ENCODE measurements at places on chromosomes 7 and 10.

- no peak for DNase-seq
Observed at GRCh38 chr7:90488220-90488619, 18.8 kb downstream of the PTTG1IP2 start.

GRCh38 chr10:98417481-98417959 lies 2.5 kb upstream of the PYROXD2 start:
- DNase-seq: no peak

DNA sequence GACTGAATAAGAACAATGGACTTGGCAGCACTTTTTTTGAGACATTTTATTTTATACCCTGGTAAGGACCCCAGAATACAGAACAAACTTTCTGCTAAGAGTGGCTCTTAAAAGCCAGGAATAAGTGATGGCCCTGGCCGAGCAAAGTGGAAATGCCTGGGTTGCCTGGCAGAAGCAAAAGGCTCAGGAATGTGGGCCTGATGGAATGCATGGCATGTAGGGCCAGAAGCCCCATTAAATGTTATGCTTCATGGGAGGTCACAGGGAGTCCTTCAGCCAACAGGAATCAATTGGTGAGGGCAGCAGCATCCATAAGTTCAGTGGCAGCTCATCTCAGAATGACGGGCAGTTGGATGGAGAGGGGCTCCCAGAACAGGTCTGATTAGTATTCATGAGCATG lies 301.5 kb upstream of the CACNA2D1 start:
- no peak for DNase-seq

- DNase-seq: no peak
Observed at GRCh38 chr7:8147760-8148463, 114.1 kb downstream of the ICA1 start.

Data from memory B cell (primary cell).